Activated CD8-positive, alpha-beta memory T cell treated with anti-CD3 and anti-CD28 coated beads for 4 hours (primary cell): ENCODE measurements at places on chromosomes 1 and 21.

DNA sequence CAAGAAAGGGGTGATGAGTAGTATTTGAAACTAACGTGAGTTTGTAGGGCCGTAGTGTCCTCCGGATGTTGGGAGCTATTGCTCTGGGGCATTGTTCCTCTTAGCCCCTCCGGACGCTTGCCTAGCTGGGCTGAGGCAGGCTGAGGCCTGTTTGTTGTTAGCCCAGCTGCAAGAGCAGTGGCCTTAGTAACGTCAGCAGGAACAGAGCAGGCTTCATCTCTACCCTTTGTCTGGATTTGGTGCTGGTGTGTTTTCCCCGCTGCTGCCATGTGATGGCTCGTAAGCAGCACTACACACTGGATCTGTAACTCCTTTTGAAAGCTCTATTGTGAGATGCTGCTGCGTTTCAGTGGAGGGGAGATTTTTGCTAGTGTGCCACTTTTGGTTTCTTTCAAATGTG, 57.6 kb downstream of the DNM3 start:
- no peak for DNase-seq

DNA sequence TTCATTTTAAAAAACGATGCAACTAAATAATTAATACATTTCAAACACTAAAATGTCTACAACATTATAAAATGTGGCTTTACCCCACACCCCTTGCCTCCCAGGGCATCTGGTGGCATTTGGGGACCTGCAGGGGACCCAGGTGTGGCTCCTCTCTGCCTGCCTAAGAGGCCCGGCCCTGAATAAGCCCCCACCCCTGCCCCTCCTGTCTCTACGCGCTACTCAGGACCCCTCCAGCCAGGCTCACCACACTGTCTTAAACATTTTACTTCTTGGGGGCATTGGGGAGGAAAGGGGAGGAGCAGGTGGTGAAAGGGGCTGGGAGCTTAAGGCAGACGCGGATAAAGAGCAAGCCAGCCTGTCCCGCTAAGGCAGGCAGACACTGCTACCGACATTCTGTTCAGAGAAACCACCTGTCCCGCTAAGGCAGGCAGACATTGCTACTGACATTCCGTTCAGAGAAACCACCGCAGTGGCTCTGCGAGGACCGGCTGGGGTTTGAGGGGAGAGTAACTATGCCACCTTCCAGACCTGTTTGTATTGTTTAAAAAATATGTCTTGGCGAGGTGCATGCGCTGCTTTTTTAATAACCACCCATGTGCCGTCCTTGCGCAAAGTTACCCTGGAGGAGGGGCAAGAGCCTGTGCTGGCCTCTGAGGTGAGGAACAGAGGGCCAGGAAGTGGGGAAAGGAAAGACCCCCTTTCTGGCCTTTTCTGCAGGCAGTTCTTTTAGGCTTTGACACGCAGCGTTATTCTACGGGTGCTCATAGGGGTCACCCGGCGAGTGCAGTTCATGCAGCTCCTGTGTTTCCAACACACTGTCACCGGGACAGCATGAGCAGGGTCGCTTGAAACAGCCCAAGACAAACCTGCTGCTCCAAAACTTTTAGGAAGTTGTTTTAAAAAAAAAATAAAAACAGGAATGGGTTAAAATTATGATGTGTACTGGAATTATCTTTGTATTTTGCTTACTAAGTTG, 51.3 kb upstream of the RIPK4 start:
- no peak for DNase-seq

DNA sequence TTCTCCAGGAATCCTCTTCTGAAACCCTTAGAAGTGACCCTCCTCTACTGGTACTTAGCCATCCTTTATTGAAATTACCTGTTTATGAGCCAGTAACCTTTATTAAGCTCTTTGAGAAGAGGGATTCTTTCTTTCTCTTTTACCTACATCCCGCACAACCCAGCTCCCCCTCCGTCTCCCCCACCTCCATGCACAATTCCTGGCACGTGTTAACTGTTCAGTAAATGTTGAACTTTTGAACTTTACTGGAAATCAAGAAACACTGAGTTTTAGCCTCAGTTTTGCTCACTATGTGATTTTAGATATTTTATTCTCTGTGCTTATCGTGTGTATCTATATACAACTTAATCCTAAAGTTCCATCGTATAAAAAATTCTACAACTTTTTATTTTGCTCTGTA, 1.8 kb downstream of the TMED5 start:
- no peak for DNase-seq

- DNase-seq: no peak
These were observed 24.4 kb downstream of the ADAM30 start for GRCh38 chr1:119871881-119872280.

DNA sequence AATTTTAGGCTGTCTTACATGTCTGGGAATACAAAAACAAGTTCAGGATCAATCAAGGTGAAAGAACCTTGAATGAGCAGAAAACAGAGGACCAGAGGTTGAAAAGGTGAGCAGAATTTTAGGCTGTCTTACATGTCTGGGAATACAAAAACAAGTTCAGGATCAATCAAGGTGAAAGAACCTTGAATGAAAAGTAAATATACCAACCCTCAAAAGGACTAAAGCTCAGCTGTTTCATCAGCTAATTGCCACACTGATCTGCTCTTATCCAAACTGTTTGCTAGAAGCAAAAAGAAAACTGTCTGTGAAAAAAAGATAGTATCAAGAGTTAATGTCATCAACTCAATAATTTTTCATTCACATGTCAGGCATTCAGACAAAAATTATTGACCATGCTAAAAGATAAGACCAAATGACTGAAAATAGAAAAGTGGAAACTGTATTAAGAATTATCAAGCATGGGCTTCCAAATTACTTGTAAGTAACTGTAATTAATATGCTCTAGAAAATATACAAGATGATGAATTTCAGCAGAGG, 69.2 kb downstream of the LTN1 start:
- no peak for DNase-seq

GRCh38 chr1:221172841-221173240, 293.6 kb downstream of the HLX start:
- DNase-seq: no peak
